ENCODE measurements at places on chromosomes 4 and X.

DNA sequence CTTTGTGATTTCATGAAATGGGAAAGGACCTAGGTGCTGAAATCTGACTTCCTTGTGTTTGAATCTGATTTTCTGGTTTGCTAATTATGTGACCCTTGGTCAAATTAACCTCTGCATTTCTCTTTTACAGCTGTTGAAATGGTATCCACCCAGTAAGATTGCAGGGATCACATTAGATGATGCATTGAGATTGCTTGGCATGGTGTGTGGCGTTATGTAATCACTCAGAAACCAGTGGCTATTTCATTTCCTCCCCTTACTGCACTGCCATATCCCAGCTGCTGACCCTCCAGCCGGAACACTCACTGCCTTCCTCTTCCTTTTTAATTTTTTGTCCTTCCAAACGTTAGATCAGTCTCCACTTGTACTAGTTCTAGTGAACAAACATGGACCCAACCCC, 79.0 kb downstream of the KLHL8 start:
- no peak for DNase-seq

- DNase-seq: no peak
Observed at GRCh38 chr4:140277576-140277975, 95.9 kb upstream of the SCOC start.

- no peak for DNase-seq
Observed at GRCh38 chr4:24802648-24803047, 7.3 kb downstream of the SOD3 start.

DNA sequence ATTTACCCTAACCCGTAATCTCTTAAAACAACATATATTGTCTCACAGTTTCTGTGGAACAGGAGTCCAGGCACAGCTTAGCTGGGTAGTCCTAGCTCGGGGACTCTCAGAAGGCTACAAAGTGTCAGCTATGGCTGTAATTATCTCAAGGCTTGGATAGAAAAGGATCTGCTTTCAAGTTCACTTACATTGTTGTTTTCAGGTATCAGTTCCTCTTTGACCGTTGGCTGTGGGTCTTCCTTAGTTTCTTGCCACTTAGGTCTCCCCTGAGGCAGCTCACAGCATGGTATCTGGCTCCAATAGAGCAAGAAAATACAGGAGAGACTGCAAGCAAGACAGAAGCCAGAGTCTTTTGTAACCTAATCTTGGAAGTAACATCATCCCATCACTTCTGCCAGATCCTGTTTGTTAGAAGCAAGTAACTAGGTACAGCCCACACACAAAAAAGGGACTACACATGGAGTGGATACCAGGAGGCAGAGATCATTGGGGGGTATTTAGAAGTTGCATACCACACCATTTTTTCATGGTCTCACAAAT, 137.0 kb downstream of the MAGEB5 start:
- DNase-seq: no peak

DNA sequence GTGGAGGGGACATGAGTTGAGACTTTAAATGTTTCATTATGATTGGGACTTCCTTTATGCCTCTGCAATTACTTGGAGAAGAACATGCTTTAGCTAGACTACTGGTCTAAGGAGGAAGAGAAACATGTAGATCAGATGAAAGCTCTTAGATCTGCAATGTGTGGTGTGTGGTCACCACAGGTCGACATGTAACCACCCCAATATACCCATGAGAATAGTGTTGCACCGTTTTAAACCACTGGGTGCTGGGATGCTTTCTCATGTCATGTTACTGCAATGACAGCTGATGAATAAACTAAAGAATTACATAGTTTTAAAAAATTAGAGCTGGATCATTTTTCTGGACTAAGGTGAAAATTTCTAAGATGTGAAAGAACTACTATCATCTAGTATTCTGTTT, 1039.7 kb downstream of the RAPGEF2 start:
- no peak for DNase-seq

GRCh38 chr4:143285696-143286437, 50.8 kb upstream of the GAB1 start:
- DNase-seq: no peak

- no peak for DNase-seq
Observed at GRCh38 chrX:107775000-107775733, 420 bp downstream of the TSC22D3 start.

GRCh38 chrX:130987241-130987640, 70.9 kb upstream of the ARHGAP36 start:
- no peak for DNase-seq

DNA sequence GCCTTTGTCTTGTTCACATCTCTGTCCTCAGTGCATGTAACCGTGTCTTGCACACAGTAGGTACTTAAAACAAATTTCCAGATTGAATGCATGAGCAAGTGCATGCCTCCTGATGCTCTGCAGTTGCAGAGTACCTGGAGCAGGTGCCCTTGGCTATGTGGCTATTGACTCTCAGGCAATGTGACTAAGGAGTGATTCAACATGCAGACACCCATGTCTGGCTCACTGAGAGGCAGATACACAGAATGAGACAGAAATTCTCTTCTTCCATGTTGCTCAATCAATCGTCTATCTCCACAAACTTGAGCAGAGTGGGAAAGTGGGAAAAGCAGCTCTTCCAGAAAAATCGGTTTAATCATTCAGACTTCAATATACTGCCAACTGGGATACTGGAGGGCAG, 111.0 kb downstream of the CHRDL1 start:
- no peak for DNase-seq

DNA sequence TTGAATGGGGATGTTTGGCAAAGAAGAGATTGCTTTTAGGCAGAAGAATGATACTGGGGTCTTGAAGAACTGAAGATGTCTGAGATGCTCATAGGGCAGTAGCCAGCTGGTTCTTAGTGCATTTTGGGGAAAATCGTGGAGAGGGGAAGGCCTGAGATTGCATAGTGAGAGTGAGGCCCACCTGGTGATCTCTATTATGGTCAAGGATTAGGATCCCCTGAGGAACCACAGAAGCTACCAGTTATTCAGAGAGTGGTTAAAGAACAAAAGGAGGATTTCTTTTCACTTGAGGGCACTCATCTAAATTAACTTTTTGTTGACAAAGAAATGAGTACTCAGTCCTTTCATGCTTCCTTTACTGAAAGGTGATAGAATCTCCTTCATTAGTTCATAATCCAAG, 271.3 kb upstream of the HAND2 start:
- DNase-seq: no peak

- no peak for DNase-seq
Observed at GRCh38 chrX:131853440-131853839, 169.7 kb upstream of the STK26 start.

- no peak for DNase-seq
Observed at GRCh38 chr4:150771382-150771781, 189.4 kb downstream of the MAB21L2 start.

GRCh38 chr4:137659431-137659830, 127.1 kb upstream of the PCDH18 start:
- no peak for DNase-seq

DNA sequence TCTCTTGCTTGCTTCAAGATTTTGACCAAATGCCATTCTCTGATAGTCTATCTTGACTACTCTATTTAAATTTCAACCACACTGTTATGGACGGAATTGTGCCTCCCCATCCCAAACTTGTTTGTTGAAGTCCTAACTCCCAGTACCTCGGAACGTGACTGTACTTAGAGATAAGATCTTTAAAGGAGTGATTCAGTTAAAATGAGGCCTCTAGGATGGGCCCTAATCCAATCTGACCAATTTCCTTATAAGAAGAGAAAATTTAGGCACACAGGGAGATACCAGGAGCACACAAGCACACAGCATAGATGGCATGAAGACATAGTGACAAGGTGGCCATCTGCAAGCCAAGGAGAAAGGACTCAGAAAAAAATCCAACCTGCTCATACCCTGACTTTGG, 269.9 kb downstream of the KCNIP4 start:
- no peak for DNase-seq

- no peak for DNase-seq
Observed at GRCh38 chr4:75565481-75565880, 9.6 kb downstream of the ODAPH start.

DNA sequence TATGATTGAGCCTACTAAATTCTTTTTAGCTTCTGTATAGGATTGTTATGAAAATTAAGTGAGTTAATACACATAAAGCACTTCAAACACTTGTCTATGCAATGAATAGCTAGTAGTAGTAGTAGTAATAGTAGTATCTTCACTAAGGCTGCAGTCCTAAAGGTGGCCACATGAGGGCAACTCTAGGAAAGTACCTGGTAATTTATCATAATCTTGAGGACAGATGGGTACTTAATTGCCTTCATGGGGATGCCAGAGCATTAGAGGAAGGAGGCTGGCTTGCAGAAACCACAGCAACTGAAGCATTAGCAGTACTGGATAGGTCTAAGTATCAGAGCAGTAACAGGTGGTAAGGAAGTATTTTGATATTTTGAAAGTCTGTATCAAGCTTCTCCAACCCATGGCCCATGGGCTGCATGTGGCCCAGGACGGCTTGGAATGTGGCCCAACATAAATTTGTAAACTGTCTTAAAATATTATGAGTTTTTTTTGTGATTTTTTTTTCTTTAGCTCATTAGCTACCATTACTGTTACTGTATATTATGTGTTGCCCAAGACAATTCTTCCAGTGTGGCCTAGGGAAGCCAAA, 17.3 kb downstream of the NIPAL1 start:
- DNase-seq: peak; percentile 87

- DNase-seq: no peak
Observed at GRCh38 chr4:52996261-52997131, 134.4 kb downstream of the RASL11B start.

- peak; percentile 65 for DNase-seq
Observed at GRCh38 chr4:137531986-137532868, at the start of gene PCDH18. PCDH18 (minus strand) TSS chr4:137532494; CDS start chr4:137532088, 406 bp downstream.

DNA sequence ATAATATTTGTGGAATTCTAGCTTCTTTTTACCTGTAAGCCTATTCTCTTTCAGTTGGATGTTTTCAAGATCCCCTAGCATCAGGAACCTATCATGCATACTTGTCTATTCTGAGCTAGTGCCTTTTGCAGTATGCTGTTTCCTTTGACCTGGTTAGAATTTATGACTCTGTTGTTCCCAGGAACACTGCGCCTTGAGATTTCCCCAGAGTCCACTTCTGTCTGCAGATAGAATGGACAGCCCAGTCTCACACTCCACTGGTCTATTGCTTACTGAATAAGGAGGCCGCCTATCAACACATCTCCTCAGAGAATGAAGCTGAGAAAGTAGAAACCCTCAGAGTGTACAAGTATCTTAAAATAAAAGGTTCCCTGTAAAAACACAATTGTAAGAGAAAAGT, 465.1 kb upstream of the GALNTL6 start:
- DNase-seq: no peak

GRCh38 chrX:29587107-29587506, 628.3 kb upstream of the MAGEB2 start:
- DNase-seq: no peak

GRCh38 chrX:132561483-132561882, 72.6 kb upstream of the MBNL3 start:
- DNase-seq: no peak

GRCh38 chrX:97402903-97403302, 519.2 kb downstream of the RPA4 start:
- DNase-seq: no peak

- no peak for DNase-seq
Observed at GRCh38 chrX:136159611-136160025, 12.3 kb downstream of the FHL1 start.

DNA sequence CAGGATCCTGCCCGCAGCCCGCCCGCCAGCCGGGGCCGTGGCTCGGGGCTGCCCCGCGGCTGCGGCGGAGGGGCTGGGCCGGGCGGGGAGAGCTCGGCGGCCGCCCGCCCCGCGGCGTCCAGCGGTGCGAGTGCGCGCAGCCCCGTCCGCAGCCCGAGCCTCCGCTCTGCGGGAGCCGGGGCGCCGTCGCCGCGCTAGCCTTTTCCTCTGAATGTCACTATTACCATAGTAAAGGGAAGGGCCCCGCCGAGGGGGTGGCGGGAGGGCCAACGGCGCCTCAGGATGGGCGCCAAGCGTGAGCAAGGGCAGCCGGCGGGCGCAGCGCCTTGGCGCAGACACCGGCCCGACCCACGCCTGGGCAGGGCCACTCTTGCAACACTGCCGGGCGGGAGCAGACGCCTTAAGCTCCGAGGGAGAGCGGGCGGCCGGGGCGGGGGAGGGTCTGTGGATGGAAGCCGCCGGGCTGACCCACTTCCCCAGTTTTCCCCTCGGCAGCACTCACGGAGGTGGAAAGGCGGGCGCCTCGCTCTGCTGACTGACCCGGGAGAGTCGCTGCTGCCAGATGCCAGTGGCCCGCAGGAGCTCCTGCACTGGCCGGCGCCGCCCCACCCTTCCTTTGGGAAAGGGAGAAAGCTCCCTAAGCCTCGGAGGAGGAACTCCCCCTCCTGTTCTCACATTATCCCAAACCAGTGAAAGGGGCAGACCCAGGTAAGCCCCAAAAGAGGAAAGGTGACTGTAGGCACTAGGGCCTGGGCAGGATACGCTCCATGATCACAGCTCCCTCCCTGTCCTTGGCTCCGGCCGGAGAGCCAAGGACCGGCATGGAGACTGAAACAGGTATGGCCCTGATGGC, 329.4 kb downstream of the HNRNPD start:
- no peak for DNase-seq

GRCh38 chr4:47562297-47562696, 77.2 kb downstream of the ATP10D start:
- DNase-seq: no peak

DNA sequence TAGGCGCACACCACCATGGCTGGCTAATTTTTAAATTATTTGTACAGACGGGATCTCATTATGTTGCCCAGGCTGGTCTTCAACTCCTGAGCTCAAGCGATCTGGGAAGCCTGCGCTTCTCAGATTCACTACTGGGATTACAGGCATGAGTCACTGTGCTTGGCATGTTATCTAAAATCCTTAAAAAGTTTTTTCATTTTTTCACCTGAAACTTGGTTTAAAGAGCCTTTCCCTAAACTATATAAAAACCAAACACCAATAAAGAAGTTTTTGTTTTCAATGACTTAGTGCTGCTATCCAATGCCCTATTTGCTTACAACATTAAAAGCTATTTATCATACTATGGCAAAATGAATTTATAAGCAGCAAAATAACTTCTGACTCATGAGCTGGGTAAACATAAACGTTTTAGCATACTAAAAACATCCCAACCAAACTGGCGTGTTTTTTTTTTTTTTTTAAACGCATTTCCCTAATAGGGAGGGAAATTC, 127.8 kb downstream of the UBE2K start:
- DNase-seq: no peak

- DNase-seq: no peak
Observed at GRCh38 chr4:122879001-122879400, 43.4 kb downstream of the NUDT6 start.

DNA sequence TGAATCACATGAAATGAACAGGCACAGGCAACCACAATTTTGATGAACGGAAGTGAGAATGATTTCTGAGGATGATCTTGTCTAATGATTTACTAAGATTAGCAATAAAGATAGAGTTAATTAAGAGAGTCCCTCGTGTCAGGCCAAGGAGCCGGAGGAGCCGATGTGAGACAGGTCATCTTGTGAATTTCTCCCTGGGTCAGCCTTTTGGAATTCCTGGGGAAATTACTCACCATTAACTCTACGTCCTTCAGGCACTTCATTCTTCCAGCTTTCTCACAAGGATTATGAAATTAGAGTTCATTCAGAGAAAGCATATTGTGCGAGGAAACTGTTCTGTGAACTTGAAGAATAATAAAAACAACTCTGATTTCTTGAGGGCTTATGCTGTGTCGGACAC, 86.7 kb downstream of the PSAPL1 start:
- no peak for DNase-seq

Data from activated CD4-positive, alpha-beta T cell treated with anti-CD3 and anti-CD28 coated beads, Interleukin-2, amount 10 ng/mL, durations not matched to agents 24 days and 14 days (primary cell).